Tibial nerve (tissue), 4 donors: ENCODE measurements at places on chromosomes 6 and 20. TPM values are rescaled to one million over a fixed set of nuclear protein-coding genes. Genes with fewer than 3 reads are reported as not detected.

CHRNA4 gene
- 0.20 TPM for total RNA-seq

DNA sequence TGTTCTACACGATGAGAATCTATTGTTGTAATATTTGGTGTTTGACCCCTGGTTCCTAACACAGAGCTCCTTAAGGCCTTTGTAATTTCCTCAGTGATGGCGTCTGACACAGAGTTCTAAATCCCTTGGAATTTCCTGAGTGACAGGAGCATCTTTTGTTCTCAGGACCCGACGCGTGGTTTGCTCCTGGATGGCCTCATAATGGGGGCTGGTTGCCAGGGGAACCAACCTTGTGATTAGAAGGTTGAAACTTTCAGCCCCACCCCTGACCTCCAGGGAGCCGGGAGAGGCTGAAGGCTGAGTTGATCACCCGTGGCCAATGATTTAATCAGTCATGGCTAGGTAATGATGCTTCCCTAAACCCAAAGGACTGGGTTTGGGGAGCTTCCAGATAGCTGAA is 20.5 kb upstream of the ZNF133 start:
- no peaks in the 10 kb centered on the region for H3K4me1 ChIP-seq
- no peak for DNase-seq
- no peak overlapping the region for H3K27ac ChIP-seq
- peaks cover 8% of the 10 kb centered on the region for H3K27me3 ChIP-seq

DNA sequence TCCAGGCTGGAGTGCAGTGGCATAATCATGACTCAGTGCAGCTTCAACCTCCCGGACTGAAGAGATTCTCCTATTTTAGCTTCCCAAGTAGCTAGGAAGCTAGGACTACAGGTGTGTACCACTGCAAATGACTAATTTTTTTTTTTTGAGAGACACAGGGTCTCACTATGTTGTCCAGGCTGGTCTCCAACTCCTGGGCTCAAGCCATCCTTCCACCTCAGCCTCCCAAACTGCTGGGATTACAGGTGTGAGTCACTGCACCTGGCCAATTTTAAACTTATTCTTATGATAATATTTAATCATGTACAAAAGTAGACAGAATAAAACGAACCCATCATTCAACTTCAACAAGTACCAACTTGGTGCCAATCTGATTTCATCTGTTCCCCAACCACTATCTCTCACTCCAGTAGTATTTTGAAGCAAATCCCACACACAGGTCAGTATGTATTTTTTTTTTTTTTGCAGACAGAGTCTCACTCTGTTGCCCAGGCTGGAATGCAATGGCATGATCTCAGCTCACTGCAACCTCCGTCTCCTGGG is 32.5 kb downstream of the BCL2L1 start:
- DNase-seq, result no peak
- no peak overlapping the region for H3K27ac ChIP-seq
- no peaks in the 10 kb centered on the region for H3K27me3 ChIP-seq
- peaks cover 28% of the 10 kb centered on the region for H3K4me1 ChIP-seq
- H3K36me3 ChIP-seq, result no peaks in the 10 kb centered on the region

GRCh38 chr6:93017213-93017612 is 402.1 kb downstream of the EPHA7 start:
- H3K27me3 ChIP-seq, result no peaks in the 10 kb centered on the region
- DNase-seq, result no peak
- no peaks in the 10 kb centered on the region for H3K36me3 ChIP-seq
- no peaks in the 10 kb centered on the region for H3K4me1 ChIP-seq
- no peak overlapping the region for H3K27ac ChIP-seq

- H3K27me3 ChIP-seq, result no peaks in the 10 kb centered on the region
- DNase-seq, result no peak
- no peaks in the 10 kb centered on the region for H3K36me3 ChIP-seq
- no peak overlapping the region for H3K27ac ChIP-seq
Observed at GRCh38 chr6:164195278-164195941, 780.9 kb downstream of the QKI start.

DNA sequence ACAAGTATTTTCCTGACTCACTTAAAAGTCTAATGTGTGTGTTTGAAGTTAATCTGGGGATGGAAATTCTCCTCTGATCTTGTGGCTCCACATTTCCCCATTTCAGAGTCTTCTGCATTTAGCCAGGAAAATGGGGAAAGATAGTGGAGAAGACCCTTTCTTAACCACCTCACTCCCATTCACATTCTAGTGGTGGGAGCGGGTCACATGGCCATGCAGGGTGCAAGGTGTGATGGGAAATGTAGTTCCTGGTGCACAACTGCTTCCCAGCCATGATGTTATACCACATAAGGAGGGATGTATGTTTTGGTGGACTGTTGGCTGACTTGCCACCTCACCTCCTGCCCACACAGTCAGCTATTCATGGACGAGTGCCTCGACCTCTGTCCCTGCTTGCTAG is 61.8 kb downstream of the BANF2 start:
- no peak for DNase-seq
- H3K36me3 ChIP-seq, result no peaks in the 10 kb centered on the region
- H3K4me1 ChIP-seq, result no peaks in the 10 kb centered on the region
- H3K4me3 ChIP-seq, result no peak overlapping the region
- no peaks in the 10 kb centered on the region for H3K27me3 ChIP-seq

PACRG gene
- 2.6 TPM for total RNA-seq

- H3K27ac ChIP-seq, result no peak overlapping the region
- H3K4me1 ChIP-seq, result peaks cover 2% of the 10 kb centered on the region
- H3K27me3 ChIP-seq, result no peaks in the 10 kb centered on the region
- no peak overlapping the region for H3K4me3 ChIP-seq
Observed at GRCh38 chr6:127182501-127182900, 64.0 kb downstream of the RSPO3 start.

DNA sequence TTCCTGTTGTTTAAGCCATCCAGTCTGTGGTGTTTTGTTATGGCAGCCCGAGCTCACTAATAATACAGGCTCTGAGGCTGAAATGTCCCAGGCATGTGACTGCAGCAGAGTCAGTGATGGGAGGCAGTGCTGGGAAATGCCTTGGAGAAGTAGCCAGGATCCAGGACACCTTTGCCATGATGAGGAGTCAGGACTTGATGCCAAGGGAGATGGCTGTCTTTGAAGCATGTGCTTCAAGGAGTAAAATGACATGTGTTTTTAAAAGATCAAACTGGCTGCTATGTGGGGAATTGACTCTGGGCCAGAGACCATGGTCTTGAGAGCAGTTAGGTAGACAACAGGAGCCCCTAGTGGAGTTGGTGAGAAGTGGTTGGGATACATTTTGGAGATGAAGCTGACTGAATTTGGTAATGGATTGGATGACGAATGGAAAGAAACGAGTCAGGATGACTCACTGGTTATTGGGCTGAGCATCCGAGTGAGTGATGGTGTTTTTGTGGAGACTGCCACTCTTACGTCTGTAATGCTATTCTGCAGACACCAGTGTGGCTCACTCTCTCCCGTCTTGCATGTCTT is 322.2 kb downstream of the PLCB1 start:
- H3K27ac ChIP-seq, result no peak overlapping the region
- no peak for DNase-seq
- no peaks in the 10 kb centered on the region for H3K4me1 ChIP-seq
- H3K4me3 ChIP-seq, result no peak overlapping the region
- H3K36me3 ChIP-seq, result no peaks in the 10 kb centered on the region

DNA sequence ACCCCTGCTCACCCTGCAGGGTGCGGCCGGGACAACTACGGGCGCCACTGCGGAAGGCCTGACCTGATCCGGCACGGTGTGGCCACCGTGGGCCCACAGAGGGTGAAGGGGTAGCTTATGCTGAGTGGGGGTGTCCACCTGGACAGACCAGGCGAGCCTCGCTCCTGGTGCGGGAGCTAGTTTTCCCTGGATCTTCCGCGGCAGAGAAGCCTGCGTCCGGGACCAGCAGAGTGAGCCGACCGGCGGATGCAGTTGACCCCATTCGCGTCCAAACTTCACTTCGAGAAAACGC is 38.2 kb downstream of the NCR2 start:
- no peaks in the 10 kb centered on the region for H3K36me3 ChIP-seq
- H3K27me3 ChIP-seq, result peaks cover 88% of the 10 kb centered on the region
- H3K4me3 ChIP-seq, result no peak overlapping the region
- no peak overlapping the region for H3K27ac ChIP-seq
- DNase-seq, result no peak

DNA sequence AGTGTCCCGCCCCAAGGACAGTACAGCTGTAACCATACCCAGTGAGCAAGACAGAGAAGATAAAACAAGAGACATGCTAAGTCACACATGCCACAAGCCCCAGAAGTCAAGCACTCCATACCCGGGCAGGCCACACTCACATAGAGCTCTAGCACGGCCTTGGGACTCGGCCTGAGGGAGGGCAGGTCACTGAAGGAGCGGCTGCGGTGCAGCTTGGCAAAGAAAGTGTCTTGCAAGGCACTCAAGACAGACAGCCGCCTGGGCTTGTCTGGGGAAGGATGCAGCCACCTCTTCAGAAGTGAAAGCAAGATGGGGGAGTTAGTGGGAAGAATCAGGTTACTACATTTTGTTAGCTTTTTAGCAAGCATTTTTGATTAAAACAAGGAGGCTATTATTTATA is 48.7 kb upstream of the ARMH2 start:
- no peaks in the 10 kb centered on the region for H3K27me3 ChIP-seq
- no peak overlapping the region for H3K4me3 ChIP-seq
- no peaks in the 10 kb centered on the region for H3K4me1 ChIP-seq
- H3K27ac ChIP-seq, result no peak overlapping the region
- H3K36me3 ChIP-seq, result no peaks in the 10 kb centered on the region
- DNase-seq, result no peak

SAMD5 gene
- 0.84 TPM for total RNA-seq

DNA sequence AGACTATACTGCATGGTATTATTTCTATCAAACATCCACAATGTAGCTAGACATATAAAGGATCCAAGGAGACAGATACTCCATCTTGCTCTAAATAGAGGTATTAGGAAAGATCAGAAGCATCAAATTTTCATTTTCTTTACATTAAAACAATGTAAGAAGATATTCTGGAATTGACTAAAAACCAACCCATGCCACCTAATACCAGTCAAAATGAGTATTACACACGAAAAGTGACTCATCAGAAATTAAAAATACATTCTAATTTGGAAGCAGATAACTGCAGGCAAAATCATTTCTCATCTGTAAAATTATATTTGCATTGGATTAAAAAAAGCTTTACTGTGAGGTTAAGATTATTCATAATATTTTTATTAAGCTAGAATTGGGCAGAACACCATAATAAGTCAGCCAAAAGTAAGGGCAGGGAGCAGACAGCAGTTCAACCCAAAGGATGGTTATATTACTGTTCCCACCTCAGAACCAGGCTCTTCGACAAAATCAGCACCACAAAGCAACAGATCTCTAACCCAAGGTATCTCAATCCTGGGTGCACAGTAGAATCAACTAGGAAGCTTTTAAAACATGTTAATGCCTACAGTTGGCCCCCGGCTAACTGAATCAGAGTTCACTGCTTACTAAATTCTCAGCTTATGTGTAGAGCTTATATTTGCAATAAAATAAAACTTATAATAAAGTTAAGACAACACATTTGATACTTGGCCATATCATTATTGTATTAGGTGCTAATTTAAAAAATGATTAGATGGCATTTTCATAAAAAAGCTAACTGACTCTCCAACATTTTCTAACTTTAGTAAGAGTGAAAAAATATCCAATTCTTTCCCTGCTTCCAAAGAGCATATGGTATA is 35.2 kb downstream of the SAMD3 start:
- no peak overlapping the region for H3K4me3 ChIP-seq
- no peaks in the 10 kb centered on the region for H3K27me3 ChIP-seq

GJA10 gene
- total RNA-seq, result not detected

TGM3 gene
- total RNA-seq, result not detected

DNA sequence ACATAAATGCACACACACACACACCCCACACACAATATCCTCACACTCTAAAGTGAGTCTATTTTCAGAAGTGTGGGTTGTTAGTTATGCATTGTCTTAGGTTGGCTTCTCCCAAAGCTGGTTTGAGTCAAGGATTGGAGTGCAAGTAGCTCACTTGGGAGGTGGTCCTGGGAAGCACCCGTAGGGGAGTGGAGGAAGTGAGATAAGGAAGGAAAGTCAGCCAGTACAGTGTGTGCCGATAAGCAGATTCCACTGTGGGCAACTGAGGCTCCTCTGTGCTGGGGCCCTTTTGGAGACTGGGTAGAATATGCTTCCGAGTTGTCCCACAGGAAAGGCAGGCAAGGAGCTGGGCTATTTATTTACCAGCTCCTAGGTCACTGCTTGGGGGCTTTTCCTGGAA is 67.2 kb downstream of the PLCB4 start:
- H3K27ac ChIP-seq, result no peak overlapping the region
- peaks cover 23% of the 10 kb centered on the region for H3K36me3 ChIP-seq
- no peaks in the 10 kb centered on the region for H3K27me3 ChIP-seq
- H3K4me3 ChIP-seq, result no peak overlapping the region
- DNase-seq, result no peak

GUCA1A gene
- not detected for total RNA-seq

LIN28B gene
- not detected for total RNA-seq

DNA sequence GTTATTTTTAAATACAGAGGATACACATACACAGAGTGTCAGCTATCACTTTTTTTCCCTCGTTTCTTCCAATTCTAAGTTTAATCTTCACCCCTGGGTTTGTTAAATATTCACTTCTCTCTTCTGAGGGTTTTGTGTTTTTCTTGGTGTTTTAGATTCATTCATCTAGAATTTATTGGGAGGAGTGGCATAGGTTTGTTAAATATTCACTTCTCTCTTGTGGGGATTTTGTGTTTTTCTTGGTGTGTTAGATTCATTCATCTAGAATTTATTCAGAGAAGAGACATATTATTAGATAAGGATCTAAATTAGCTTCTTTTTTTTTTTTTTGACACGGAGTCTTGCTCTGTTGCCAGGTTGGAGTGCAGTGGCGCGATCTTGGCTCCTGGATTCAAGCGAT is 3.9 kb downstream of the GTF2H5 start:
- no peaks in the 10 kb centered on the region for H3K36me3 ChIP-seq
- no peak for DNase-seq
- no peaks in the 10 kb centered on the region for H3K27me3 ChIP-seq
- no peak overlapping the region for H3K4me3 ChIP-seq
- H3K27ac ChIP-seq, result peak overlapping the region; percentile 13

GRM1 gene
- total RNA-seq, result 0.30 TPM

CTCFL gene
- total RNA-seq, result not detected

GRCh38 chr20:53124075-53124551 is 152.0 kb downstream of the TSHZ2 start:
- DNase-seq, result peak; percentile 44
- peak overlapping the region; percentile 60 for H3K27ac ChIP-seq
- no peak overlapping the region for H3K4me3 ChIP-seq
- H3K36me3 ChIP-seq, result no peaks in the 10 kb centered on the region

MICA gene
- total RNA-seq, result 22.8 TPM
